ENCODE measurements at places on chromosomes 12 and 14. TPM values are rescaled to one million over a fixed set of nuclear protein-coding genes. Genes with fewer than 3 reads are reported as not detected.
A peak's percentile ranks its signal among the peaks of the same experiment; 100 is the strongest.

DNA sequence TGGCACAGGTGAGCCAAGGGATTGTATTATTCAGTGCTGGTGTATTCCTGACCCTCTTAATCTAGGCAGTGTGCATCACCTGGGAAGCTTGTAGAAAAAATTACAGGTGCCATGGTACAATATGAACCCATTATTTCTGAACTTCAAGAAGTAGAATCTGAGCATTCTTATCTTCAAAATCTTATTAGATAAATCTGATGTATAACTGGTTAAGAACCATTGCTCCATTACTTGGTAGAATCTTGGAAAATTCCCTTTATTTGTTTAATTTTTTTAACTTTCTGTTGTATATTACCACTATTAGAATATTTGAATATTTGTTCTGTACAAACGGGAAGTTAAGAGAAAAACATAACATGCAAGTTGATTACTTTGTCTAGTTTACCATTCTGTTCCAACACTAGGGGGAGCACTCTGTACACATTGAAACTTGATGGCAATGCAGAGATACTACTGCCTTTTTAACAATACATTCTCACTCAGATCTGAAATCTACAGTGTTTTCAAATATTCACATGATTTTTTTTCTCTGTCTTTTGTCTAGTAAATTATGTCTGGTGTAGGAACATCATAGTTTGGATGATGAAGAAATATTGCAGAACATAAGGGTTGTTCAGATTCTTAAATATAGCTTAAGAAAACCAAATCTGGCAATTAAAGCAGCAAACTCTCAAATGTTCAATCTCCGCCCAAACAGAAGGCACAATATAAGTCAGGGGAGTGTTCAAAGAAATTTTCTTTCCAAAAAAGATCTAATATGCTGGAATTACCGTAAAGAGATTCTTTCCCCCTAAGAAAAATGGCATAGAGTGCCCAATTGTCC is 196.6 kb downstream of the PCNX1 start:
- peak; percentile 31 for DNase-seq

DNA sequence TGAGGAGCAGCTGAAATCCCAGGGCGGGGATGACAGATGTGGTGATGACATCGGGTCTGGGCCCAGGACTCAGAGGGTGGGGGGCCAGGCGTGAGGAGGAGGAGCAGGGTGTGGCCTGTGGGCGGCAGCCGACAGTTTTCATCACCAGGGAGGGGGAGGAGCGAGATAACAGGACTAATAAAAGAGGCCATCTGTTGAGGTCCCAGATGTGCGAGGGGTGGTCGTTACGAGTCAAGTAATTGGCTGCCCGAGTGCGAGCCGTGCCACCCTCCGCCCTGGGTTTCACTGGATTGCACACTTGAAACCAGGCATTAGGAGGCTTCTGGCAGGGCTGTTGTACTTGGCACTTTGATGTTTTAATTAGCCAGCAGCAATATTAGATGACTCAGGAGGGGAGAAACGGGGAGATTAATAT is 67.2 kb downstream of the NOS1 start:
- no peak for DNase-seq

The YARS2 gene
- 30.7 TPM for polyA plus RNA-seq

The ASPG gene
- polyA plus RNA-seq = 17.3 TPM

Measured in renal cortex interstitium (tissue), 15 donors.